ENCODE measurements at places on chromosomes 16 and 17. TPM values are rescaled to one million over a fixed set of nuclear protein-coding genes. Genes with fewer than 3 reads are reported as not detected.
A peak's percentile ranks its signal among the peaks of the same experiment; 100 is the strongest.

DNA sequence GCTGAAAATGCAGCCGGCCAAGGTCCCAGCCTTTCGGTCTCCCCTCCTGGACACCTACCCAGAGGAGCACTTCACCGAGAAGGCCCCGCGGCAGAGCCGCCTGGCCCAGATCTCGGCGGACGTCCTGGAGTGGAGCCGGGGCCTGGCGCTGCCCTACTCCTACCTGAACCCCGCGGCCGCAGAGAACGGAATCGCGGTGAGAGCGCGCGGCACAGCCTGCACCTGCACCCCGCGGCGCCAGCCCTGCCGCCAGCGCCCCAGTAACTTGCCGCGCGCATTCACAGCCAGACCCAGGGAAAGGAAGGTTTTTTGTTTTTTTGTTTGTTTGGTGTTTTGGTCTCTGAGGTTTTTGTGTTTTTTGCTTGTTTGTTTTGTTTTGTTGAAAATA is 15.2 kb downstream of the ALOX12B start:
- no peak overlapping the region for H3K4me3 ChIP-seq
- DNase-seq: no peak
- H3K4me1 ChIP-seq: no peaks in the 10 kb centered on the region
- peaks cover 32% of the 10 kb centered on the region for H3K27me3 ChIP-seq
- no peak overlapping the region for H3K27ac ChIP-seq
- H3K36me3 ChIP-seq: no peaks in the 10 kb centered on the region

The TBC1D3G gene
- total RNA-seq: not detected

DNA sequence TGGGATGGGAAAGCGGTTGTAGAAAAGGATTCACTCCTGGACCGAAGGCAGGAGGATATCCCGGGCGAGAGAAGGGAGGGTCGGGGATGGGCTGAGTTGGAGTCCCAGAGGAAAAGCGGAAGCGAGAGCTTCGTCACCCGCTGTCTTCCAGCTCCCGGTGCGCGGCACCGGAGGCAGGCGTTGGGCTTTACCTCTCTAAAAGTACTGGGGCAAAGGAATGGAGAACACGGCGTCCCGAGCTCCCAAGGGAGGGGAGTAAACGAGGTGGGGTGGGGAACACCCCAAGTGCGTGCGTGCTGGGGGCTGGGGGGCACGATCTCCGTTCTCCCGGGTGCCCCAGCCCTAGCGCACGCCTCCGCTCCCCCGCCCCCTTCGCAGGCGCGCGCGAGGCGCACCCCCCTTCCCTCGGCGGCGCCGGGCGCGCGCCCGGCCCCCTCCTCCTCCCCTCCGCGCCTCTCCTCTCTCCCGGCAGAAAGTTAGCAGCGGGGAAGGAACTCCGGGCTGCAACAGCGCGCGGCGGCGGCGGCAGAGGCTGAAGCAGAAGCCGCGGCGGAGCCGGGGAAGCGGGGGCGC is at the start of gene HS3ST4:
TSS of gene HS3ST4 (plus strand) at position 441 of the 573 bp plus-strand sequence.
- H3K27ac ChIP-seq: no peak within 1 kb of the TSS
- H3K27me3 ChIP-seq: peaks cover 18% of the 10 kb centered on the region
- peak; percentile 42 for DNase-seq
- no peak within 1 kb of the TSS for H3K4me3 ChIP-seq

DNA sequence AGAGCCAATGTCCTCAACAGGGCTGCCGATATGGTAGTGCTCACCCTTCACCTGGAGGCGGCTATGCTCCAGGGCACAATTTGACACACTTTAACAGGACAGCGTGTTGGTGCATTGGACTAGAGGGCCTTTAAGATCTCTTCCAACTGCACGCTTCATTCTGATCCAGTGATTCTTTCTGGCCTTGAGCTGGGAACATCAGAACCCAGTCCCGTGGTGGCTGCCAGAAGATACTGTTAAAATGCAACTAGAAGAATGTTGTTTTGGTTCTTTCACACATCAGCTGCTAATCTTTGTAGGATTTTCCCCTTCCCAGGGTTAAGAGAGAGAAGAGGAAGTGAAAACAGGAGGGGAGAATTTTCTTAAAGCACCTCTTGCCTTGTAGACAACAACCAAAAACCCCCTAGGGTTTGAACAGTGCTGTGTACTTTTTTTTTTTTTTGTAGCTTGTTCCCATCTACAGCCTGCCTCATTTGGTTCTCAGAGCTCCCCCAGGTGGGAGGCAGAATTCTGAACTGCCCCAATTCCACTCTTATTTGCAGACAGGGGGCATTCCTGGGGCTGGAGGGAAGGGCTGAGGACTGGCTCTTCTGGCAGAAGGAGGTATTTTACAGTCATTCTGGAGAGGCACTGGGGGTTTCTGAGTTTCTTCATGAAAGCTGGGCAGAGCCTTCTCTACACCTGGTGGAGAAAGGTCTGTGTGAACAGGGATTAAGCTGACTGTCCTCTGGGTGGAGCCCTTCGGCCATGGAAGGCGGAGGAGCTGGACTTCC is 32.4 kb downstream of the SMARCE1 start:
- no peaks in the 10 kb centered on the region for H3K36me3 ChIP-seq
- no peak overlapping the region for H3K27ac ChIP-seq
- DNase-seq: peak; percentile 76
- peaks cover 2% of the 10 kb centered on the region for H3K4me1 ChIP-seq
- no peak overlapping the region for H3K4me3 ChIP-seq

The BCAR1 gene
- total RNA-seq: 123 TPM
